Fibroblast of the aortic adventitia (primary cell): ENCODE measurements at places on chromosomes 13 and 19. TPM values are rescaled to one million over a fixed set of nuclear protein-coding genes. Genes with fewer than 3 reads are reported as not detected.

- DNase-seq, result no peak
These were observed 305.8 kb downstream of the MTUS2 start for GRCh38 chr13:29125934-29126424.

- no peak for DNase-seq
These were observed 7.9 kb downstream of the NAPA start for GRCh38 chr19:47507012-47507411.

GRCh38 chr19:13986348-13986904 is 19.7 kb downstream of the RFX1 start:
- peak; percentile 31 for DNase-seq

The KIR2DL3 gene
- not detected in 2 replicates for total RNA-seq

The THSD8 gene
- not detected in 2 replicates for total RNA-seq

The IL11 gene
- 1.6 and 2.2 TPM in 2 replicates for total RNA-seq

The PEX11G gene
- 1.6 and 5.4 TPM in 2 replicates for total RNA-seq

The COMP gene
- total RNA-seq, result 0.49 and 0.63 TPM in 2 replicates
